ENCODE measurements at places on chromosomes 3 and 15. TPM values are rescaled to one million over a fixed set of nuclear protein-coding genes. Genes with fewer than 3 reads are reported as not detected.

The OR5K2 gene
- total RNA-seq = not detected

The GRAMD2A gene
- 52.5 TPM for total RNA-seq

- no peak for DNase-seq
Measured at GRCh38 chr3:102454181-102454580, 19.4 kb downstream of the ZPLD1 start.

GRCh38 chr3:173584838-173585831, 187.6 kb downstream of the NLGN1 start:
- DNase-seq = no peak

DNA sequence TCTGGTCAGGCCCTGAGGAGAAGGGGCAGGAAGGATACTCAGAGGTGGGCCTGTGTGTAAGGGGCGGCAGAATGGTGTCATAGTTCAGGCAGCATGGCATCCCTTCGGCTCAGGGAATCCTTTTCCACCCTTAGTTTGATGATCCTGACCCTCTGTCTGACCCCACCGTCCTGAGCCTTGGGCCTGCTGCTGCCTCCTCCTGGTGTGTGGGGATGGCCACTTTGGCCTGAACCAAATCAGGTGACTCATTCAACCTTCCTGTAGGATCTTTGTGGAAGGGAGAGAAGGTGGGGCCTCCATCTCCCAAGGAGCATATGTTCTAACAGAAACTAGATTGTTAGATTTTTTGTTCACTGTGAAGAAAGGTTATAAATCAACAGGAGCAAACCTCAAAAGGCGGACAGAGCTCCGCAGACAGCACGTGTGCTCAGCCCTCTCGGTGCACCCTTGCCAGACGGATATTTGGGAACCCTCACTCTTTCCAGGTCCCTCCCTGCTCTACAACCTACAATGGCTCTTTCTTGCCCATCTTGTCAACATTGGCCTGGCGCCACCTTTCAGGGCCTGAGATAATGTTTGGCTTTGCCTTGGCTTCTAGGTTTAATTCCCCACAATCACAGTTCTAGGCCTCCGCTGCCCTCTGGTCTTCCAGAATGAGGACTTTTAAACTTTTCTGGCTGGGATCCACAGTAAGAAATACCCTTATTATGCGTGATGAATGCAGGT, 21.7 kb downstream of the THSD4 start:
- no peak for DNase-seq

GRCh38 chr15:65920825-65921309, 51.6 kb downstream of the RAB11A start:
- DNase-seq = no peak

The HIGD2B gene
- total RNA-seq = not detected

GRCh38 chr3:16203031-16203430, 28.6 kb downstream of the GALNT15 start:
- DNase-seq = no peak

DNA sequence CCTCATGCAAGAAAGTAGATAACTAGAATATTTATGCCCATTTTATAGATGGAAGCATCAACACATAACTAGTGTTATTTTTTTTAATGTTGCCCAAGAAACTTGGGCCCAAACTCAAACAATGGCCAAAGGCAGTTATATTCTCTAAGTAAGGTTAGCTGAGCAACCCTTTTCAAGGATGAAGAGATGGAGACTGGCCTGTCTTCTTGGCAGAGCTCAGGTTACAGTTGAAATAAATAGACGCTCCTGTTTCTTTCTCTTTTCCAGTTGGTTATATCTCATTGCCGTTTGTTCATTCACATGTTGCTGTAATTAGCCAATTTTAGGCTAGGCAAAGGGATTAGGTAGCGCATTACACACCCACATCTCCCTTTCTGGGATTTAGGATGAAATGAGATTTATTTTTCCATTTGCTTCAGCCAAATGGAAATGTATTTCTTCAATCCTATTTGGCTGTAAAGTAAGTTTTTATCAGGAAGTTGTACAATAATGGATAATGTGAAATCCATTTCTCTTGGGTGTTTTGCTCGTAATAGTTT, 93.2 kb downstream of the CMSS1 start:
- no peak for DNase-seq
